ENCODE measurements at places on chromosomes 5 and 9. TPM values are rescaled to one million over a fixed set of nuclear protein-coding genes. Genes with fewer than 3 reads are reported as not detected.
A peak's percentile ranks its signal among the peaks of the same experiment; 100 is the strongest.

GRCh38 chr5:90119531-90119971, 290.0 kb downstream of the CETN3 start:
- no peak for DNase-seq

GRCh38 chr5:149940941-149941644, 3.5 kb downstream of the PDE6A start:
- DNase-seq = no peak

DNA sequence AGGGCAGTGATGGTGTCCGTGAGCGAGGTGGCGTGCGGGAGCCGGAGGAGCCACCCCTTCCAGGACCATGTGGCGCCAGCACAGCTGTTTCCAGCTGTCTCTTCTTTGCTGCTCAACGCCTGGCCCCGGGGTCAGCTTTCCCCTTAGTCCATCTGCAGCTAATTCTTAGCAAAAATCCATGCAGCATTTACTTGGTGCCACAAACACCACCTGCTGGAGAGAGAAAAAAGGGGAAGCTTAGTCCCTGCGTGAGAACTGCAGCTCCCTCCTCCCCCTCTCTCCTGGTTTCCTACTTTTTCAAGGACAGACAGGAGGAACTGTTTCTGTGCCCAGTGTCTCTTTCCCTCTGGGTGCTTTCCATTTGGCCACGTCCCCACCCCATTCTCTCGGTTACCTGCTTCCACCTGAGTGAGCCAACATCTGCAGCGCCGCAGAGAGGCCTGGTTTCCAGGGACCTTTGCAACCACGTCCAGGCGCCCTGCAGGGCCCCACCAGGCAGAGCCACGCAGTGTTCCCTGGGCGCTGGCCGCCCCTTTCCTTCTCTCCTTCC, 3.4 kb downstream of the SLC6A19 start:
- peak; percentile 78 for DNase-seq

DNA sequence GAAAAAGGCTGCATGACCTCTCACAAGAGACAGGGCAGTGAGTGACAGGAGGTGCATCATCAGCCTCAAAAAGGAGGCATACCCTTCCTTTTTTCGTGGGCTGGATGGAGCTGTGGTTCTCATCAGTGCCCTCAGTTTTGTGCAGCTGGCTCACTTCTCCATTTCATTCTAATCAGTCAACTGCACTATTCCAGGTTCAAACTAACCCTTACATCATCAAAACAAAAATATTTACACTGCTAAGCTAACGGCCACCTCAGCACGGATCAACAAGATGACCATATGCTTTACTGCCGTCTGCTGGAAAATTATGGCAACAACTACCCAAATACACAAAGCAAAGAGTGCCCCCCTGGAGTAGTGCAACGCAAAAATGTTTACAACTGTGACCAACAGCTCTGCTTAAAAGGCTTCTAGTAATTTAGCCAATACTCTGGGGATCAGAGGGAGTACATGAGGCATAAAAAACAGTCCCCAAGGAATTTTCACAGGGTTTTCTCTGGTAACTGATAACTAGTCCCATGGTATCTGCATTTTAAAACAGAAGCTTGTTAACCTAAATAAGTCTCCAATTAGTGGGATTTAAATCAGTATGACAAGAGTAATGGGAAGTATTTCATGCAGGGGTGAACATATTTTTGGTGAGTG, 10.8 kb downstream of the KCNV2 start:
- DNase-seq = peak; percentile 67

DNA sequence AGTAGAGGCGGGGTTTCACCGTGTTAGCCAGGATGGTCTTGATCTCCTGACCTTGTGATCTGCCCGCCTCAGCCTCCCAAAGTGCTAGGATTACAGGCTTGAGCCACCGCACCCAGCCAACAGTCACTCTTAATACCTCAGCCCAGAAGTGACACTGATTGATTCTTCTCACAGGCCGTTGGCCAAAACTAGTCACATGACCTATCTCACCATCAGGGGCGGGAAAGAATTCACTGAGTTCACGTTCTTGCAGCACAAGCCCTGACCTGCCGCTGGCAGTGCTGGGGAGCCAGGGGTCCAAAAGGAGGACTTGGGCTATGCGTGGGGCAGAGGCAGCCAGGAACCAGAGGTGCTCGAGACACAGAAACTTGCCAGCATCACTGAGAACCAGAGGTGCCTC, 55.0 kb upstream of the CPLX2 start:
- DNase-seq = no peak

GRCh38 chr5:98593418-98593817, 180.0 kb upstream of the RGMB start:
- DNase-seq = no peak

DNA sequence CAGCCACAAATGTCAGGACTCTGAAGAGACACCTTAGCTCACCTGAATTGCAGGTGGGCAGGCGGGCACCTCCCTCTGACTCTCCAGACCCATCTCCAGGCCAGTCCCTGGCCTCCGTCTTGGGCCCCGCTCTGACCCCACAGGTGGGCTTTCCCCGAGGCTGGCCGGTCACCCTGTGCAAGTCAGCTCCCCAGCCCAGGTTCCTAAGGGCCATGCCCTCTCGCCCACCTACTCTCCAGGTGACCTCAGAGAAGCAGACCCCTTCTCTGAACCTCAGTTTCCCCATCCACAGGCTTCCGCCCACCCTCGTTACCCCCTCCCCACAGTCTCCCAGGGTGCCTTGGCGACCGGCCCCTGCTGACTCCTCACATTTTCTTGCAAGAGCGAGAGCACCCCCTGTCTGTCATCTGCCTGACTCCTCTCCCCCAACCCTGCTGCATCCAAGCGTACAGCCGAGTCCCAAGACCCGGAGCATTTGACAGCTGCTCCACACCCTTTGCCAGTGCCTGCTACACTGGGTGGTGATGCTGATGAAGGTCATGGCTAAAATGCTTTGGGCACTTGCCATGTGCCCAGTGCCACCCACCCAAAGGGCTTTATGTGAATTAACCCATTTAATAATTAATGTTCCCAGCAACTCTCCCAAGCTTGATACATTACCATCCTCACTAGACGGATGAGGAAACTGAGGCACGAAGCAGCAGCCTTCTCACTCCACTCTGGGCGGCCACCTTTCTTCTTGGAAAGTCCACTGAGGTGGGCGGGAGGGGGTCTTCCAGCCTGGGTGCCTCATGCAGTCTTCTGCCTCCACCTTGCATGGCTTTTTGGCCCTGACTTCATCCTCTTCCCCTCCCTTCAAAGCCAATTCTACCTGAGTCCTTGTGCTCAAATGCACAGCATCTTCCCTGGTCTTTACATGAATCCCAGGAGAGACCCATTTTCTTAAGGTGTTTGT, 51.1 kb upstream of the ORM1 start:
- peak; percentile 82 for DNase-seq

- DNase-seq = peak; percentile 90
These were observed 9.3 kb upstream of the KIF4B start for GRCh38 chr5:155004138-155004744.

DNA sequence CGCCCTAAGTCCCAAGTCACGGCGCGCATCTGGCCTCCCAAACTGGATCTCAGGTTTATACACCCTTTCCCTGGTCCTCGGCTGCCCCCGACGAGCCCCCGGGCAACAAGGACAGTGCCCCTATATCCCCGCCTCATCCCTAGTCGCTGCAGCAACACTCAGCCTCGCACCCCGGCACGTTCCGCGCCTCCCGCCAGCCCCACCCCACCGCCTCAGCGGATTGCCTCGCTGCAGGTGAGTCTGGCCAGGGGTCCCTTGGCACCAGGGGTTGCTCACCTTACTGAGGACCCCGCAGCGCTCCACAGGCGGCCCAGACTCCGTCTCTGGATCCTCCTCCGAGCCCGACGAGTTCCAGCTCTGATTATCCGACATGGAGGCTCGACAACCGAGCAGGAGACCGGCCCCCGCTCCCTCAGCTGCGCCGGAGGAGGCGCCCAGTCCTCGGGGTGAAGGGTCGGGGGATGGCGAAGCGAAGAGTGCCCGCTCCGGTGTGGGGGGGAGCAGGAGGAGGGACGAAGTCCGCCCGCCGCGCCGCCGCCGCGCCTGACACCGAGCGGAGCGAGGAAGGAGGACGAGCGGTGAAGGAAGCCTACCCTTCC, 494 bp downstream of the CERT1 start:
- peak; percentile 78 for DNase-seq

- DNase-seq = no peak
These were observed 34.1 kb upstream of the CPLANE1 start for GRCh38 chr5:37283214-37283820.

DNA sequence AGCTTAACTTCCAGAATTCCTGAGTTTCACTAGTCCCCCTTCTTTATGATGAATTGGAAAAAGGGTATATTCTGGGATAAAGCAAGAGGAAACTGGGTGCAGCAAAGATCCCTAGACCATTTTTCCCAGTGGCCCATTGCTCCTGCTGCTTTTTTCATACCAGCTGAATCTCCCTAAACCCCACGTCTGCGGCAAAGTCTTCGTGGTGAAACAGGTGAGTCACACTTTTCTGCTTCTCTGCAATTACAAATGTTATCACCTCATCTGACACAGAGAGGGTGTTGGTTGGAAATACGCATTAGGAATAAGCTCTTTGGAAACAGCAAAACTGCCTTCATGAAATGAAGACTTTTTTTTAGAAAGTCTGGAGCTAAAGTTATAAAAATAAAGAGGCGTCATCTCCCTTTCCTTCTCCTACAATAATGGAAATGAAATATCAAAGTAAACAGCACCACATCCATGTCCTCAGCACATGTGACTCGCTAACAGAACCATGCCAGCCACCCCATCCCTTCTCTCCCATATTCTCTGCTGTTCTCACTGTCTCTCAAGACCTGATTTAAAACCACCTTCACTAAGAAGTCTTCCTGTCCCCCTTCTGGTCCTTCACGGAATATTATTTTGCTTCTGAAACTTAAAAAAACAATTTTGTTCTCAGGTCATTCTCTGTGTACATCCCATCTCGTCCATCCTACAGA, 39.5 kb upstream of the GLRX start:
- no peak for DNase-seq

- no peak for DNase-seq
These were observed 41.5 kb downstream of the GCNT4 start for GRCh38 chr5:75010838-75011237.

DNA sequence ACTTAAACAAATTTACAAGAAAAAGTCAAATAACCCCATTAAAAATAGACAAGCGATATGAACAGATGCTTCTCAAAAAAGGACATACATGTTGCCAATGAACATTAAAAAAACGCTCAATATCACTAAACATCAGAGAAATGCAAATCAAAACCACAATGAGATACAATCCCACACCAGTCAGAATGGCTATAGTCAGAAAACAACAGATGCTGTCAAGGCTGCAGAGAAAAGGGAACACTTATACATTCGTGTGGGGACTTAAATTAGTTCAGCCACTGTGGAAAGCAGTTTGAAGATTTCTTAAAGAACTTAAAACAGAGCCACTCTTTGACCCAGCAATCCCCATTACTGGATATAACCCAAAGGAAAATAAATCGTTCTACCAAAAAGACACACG, 10.8 kb downstream of the OR13F1 start:
- no peak for DNase-seq

- DNase-seq = no peak
These were observed 3.1 kb downstream of the RANBP3L start for GRCh38 chr5:36298552-36298951.

GRCh38 chr9:18333157-18333556, 140.8 kb upstream of the ADAMTSL1 start:
- DNase-seq = peak; percentile 73

DNA sequence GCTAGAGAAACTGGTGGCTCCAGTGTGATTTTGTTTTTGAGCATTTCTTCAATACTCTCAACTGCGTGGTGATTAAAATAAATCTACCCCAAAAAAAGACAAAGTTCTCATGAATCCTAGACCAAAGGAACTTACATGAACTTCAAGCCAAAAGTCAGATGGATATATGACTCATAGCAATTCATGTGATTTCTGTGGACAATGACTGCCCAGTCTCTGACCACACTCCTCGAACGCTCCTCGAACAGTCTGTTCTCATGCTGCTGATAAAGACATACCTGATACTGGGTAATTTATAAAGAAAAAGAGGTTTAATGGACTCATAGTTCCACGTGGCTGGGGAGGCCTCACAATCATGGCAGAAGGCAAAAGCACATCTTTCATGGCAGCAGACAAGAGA, 46.4 kb upstream of the CEP78 start:
- no peak for DNase-seq

- peak; percentile 51 for DNase-seq
These were observed 3.8 kb downstream of the PCDH1 start for GRCh38 chr5:141874262-141874964.

GRCh38 chr9:111034170-111034897, 3.9 kb downstream of the LPAR1 start:
- no peak for DNase-seq

DNA sequence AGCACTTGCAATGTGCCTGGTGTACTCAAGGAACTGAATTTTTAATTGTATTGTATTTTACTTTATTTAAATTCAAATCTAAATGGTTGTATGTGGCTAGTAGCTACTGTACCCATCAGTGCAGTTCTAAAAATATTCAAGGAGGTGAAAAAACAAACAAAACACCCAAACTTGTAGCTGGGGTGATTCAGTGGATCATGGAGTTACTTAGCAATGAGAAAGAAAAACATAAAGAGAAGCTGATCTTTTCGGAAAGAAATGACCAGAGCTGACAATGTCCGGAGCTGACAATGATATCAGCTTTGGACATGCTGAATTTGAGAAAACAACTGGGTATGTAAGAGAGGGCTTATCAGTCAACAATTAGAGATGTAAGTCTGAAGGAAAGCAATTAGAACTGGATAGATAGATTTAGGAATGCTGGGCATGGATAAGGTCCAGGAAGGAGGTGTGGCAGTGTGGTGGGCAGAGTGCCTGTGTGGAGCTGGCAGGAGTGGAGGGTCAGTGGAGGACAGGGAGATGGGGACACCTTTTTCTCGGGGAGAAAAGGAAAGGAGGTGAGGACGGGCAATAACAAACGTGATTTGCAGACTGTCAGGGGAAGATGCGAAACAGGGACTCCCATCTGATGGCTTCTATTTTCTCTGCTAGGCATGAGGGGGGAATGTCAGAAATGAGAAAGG, 113.2 kb downstream of the DCP2 start:
- peak; percentile 13 for DNase-seq

DNA sequence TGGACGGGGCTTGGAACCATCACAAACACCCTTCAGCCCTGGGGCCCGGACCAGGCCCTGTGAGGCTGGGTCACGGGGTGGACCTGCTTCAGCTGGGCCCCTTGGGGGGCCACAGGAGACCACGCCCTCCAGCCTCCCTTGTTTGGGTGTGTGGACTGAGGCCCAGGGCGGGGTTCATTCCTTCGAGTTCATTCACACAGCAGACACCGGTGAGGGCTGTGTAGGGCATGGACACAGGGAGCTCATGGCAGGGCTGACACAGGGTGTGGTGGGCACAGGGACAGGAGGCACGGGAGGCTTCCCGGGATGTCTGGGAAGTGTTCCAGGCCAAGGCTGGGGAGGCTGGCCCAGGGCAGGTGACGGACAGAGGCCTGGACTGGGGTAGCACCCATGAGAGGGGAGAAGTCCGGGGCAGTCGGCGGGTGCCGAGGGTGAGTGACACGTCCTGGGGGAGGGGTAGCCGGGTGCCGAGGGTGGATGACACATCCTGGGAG, 8.9 kb downstream of the DNLZ start:
- no peak for DNase-seq

The PITX1 gene
- total RNA-seq = 2.3 TPM

The SPINK1 gene
- not detected for total RNA-seq

The GPR21 gene
- total RNA-seq = 1.5 TPM

The KLHL3 gene
- 17.5 TPM for total RNA-seq

The RAB3C gene
- total RNA-seq = 4.7 TPM

The NEUROG1 gene
- not detected for total RNA-seq

The CNTLN gene
- total RNA-seq = 12.4 TPM
